ENCODE measurements at places on chromosomes 13 and 19.
A peak's percentile ranks its signal among the peaks of the same experiment; 100 is the strongest.

DNA sequence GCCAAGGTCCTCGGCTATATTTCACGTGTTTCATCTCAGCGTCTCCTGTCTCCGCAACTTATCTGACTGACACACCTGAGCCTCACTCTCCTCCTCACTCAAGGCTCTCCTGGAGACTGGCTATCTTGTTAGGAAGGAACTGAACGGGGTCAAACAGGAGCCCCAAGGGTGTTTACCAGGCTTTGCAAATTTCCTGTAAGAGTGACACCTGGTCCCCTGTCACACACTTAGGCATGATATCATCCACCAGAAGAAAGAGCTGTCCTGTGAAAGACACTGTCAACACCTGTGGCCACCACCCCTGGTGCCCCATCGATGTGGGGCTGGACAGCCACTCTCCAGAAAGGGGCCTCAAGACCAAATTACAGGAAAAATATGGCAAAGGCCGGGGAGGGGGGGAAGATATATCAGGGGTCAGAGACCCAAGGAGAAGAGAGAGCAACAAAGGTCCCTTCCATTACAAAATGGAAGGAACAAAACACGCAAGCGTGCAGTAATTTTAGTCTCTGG, 2.9 kb downstream of the CD70 start:
- peak; percentile 34 for DNase-seq

DNA sequence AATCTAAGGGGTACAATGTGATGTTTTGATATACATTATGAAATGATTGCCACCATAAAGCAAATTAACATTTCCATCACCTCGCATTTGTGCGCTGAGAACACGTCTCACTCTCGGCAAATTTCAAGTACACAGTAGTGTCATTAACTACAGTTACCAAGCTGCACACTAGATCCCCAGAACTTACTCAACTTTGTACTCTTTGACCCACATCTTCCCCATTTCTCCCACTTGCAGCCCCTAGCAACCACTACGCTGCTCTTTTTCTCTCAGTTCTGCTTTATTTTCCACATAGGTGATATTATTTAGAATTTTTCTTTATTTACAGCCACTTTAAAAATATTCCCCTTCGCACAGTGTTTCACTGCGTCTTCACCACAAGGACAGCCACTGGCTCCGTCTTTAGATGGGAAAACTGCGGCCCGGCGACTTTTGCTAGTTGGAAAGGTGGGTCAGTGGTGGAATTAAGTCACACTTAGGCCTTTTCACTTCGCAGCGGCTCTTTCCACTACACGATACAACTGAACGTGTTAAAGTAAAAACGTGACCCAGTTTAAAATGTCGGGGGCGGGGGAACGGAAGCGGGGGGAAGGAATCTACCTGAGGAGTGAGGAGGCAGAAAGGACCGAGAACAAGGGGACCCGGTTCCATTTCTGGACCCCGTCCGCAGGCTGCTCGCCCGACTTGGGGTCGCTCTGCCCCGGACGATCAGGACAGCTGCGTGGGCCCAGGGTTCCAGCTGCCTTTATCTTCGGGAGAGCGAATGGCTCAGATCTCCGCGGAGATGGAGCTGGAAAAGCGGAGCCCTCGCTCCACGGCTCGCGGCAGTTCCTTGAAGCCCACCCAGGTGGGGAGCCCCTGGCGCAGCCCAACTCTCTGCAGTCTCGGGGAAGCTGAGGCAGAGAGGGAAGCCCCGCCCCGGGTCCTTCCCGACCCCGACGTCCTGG, 486.1 kb downstream of the UQCRFS1 start:
- DNase-seq, result peak; percentile 21

GRCh38 chr13:67071918-67072598, 158.1 kb downstream of the PCDH9 start:
- no peak for DNase-seq

- DNase-seq, result no peak
Observed at GRCh38 chr13:46165485-46166223, 16.3 kb downstream of the LCP1 start.

GRCh38 chr19:34734537-34735103, 577 bp downstream of the ZNF181 start:
- DNase-seq, result peak; percentile 3

DNA sequence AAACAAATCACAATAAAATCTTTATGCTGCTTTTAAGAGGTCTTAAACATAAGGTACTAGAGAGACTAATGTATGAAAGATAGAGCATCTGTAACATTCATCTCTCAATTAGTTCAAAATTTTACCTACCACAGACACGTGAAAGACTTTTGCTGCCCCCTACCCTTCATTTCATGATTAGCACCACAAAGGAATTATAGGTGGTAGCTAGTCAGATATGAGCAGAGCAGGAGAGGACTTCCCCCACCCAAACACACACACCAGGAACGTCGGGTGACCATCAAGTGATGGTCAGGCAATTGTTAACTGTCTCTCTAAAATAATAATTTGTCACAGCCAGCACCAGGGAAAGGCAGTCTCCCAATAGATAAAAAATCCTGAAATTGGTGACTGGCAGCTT, 1531.7 kb upstream of the SPRY2 start:
- DNase-seq, result peak; percentile 93

DNA sequence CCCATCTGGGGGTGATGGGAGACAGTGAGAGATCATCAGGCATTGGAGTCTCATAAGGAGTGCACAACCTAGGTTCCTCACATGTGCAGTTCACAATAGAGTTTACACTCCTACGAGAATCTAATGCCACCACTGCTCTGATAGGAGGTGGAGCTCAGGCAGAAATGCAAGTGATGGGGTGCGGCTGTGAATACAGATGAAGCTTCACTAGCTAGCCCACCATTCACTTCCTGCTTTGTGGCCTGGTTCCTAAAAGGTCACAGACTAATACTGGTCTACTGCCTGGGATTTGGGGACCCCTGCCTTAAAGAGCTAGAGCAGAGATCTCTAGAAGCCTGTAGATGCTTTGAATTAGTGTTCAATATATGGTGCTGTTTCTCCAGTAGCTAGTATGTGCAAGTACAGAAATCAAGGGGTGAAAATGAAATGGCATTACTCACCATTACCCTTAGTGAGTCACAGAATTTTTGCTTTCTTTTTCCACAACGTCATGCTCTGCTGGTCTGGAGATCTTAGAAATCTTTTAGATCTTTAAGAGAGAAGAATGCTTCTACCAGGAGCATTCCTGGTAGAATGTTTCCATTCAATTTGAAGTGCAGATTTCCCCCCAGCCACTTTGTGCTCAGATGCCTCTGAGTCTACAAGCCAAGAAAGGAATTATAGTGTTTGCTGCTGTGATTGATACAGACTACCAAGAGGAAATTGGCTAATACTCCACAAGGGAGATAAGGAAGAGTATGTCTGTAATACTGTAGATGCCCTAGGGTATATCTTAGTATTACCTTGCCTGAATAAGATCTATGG, 2301.2 kb downstream of the PCDH9 start:
- peak; percentile 22 for DNase-seq

DNA sequence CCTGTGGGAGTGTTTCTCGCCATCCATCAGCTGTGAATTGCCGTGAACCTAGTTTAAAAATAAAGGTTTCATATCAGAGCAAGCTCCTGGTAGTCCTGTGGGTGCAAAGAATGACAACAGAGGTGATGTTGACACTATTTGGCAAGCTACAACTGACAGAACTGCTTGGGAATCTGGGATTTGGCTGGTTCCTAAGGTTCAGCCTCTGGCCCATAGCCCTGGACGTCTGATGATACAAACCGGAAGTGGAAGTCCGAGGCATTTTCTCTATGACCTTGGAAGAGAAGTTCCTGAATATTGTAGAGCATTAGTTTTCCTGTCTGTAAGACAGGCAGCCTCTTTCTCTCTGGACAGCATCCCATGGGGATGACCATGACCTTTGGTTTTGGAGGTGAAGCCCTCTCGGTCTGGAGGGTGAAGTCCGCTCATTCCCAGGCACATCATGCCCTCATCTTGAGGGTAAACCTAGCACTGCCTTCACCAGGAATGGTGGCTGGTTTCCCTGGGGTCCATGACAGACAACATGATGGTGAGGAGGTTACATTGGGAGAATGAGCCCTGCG, 29.1 kb downstream of the GATAD2A start:
- no peak for DNase-seq

- no peak for DNase-seq
Observed at GRCh38 chr19:22502766-22503165, 80.6 kb upstream of the ZNF98 start.

DNA sequence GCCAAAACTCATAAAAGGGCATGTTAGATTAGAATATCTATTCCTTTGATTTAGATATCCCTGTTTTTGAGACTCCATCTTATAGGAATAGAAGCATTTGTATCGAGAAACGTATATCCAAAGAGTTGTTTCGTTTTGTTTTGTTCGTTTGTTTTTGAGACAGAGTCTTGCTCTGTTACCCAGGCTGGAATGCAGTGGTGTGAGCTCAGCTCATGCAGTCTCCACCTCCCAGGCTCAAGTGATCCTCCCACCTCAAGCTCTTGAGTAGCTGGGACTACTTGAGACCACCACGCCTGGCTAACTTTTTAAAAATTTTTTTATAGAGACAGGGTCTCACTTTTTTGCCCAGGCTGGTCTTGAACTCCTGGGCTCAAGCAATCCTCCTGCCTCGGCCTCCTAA, 26.6 kb upstream of the ZMYM5 start:
- DNase-seq, result no peak

- no peak for DNase-seq
Observed at GRCh38 chr13:103852036-103852435, 785.8 kb upstream of the SLC10A2 start.

DNA sequence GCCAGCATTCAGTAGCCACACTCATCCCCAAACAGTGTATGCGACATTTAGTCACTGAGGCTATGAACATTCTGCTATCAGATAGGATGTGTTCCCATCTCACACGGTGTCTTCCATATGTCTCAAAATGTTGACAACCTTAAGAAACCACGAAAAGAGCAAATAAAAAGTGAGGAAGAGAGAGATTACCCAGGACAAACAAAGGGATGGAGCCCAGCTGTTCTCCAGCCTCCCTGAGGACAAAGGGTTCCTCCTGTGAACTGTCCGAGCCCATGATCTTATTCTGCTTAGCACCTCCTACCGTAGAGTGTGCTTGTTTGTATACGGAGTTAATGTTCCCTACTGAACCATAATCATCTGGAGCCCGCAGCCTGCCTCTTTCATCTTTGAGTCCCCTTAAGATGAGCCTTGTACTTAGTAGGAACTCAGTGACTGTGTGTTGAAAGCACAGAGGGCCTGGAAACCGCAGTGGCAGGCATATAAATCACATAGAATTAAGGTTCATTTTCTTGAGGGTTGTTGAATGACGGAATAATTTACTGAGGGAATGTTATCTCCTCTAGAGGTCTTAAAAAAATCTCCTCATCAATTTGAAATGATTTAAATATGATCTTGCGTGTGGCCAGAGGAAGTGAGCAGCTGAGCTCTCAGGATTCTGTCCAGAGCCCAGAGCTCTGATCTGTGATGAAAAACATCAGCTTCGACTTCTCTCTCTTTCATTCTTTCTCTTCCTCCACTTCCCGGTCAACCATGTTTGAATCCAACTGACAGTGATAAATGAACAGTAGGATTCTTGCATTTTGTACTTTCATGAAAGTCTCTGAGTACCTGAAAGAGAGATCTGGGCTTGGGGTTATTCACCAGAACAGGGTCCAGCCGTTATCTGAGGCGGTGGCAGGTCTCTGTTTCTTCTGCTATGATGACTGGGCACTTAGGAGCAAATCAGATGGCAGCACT, 200.5 kb downstream of the KLF5 start:
- peak; percentile 32 for DNase-seq

GRCh38 chr13:34361560-34361959, 543.6 kb downstream of the RFC3 start:
- DNase-seq, result no peak

GRCh38 chr19:33339016-33339984, 34.2 kb upstream of the CEBPG start:
- DNase-seq, result no peak

DNA sequence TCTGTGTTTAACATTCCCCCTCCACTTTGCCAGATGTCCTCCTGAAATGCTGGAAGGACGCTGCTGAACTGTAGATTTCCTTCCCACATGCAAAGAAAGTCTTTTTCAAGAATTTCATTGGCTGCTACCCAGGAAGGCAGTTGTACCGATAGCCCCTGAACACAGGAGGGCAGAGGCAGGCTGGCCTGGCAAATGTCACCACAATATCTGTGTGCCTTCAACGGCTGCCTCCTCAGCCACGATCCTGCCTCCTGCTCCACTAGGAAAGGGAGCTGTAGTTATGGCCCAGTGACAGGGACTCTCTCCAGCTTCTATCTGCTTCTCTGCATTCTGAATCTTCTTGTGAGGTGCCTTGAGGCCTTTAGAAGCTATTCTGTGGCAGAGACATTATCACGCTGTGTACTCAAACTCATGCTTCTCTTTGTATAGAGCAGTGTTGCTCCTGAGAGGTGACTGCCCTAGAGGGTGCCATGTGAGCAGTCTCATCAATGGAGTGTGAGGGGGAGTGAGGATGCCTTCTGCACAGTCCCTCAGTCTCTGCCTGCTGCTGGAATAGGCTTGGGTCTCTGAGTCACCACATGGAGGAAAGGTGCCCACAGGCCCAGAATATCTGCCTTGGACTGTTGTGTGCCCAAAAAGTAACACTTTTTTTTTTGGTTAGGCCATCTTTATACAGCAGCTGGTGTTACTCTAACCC, 279.8 kb downstream of the DNAJC15 start:
- peak; percentile 81 for DNase-seq

DNA sequence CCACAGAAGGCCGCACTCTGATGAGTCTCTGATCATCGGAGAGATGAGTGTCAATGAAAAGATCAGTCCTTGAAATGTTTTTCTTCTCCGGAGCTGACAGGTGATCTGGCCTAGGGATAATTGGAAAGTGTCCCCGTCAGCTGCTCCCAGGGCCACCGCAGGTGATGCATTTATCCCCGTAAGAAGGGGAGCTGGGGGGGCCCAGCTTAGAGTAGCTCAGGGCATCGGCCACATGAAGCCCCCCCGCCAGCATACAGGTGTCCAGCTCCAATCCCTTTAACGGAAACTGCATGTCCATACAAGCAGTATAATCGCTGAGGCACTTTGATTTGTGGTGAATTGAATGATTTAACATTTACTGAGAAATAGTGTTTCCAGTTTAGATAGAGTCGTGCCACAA, 27.7 kb downstream of the ATP4B start:
- no peak for DNase-seq
